Activated T-cell treated with anti-CD3 and anti-CD28 coated beads, Interleukin-2, amount 50 U/mL, for 72 hours (primary cell): ENCODE measurements at places on chromosomes 11 and 22. TPM values are rescaled to one million over a fixed set of nuclear protein-coding genes. Genes with fewer than 3 reads are reported as not detected.

KBTBD4 gene
- 17.2 TPM for total RNA-seq

DNA sequence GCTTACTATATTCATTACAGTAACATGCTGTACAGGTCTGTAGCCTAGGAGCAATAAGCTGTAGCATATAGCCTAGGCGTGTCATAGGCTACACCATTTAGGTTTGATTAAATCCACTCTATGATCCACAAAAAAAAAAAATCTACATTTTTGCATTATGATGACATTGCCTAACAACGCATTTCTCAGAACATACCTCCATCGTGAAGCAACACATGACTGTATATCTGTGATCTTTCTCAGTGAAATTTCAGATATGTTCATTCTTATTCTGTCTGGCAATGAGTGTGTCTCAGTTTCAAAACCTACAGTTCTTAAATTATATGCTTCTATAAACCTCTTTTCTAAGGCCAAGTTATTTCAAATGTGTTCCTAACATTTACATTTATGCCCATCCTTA, 140.3 kb downstream of the CADM1 start:
- no peak overlapping the region for H3K4me3 ChIP-seq
- no peaks in the 10 kb centered on the region for H3K27me3 ChIP-seq
- no peaks in the 10 kb centered on the region for H3K36me3 ChIP-seq
- no peaks in the 10 kb centered on the region for H3K4me1 ChIP-seq

GRCh38 chr11:72940417-72940816, 126.2 kb downstream of the ATG16L2 start:
- H3K36me3 ChIP-seq, result no peaks in the 10 kb centered on the region
- H3K27ac ChIP-seq, result no peak overlapping the region
- H3K4me1 ChIP-seq, result no peaks in the 10 kb centered on the region
- H3K27me3 ChIP-seq, result no peaks in the 10 kb centered on the region

GRCh38 chr22:41417622-41418390, 28.8 kb downstream of the TOB2 start:
- no peak overlapping the region for H3K4me3 ChIP-seq
- no peaks in the 10 kb centered on the region for H3K27me3 ChIP-seq
- DNase-seq, result no peak
- peaks cover 2% of the 10 kb centered on the region for H3K36me3 ChIP-seq
- H3K27ac ChIP-seq, result no peak overlapping the region

OR8A1 gene
- not detected for total RNA-seq

TMEM121B gene
- total RNA-seq, result 0.07 TPM

DNA sequence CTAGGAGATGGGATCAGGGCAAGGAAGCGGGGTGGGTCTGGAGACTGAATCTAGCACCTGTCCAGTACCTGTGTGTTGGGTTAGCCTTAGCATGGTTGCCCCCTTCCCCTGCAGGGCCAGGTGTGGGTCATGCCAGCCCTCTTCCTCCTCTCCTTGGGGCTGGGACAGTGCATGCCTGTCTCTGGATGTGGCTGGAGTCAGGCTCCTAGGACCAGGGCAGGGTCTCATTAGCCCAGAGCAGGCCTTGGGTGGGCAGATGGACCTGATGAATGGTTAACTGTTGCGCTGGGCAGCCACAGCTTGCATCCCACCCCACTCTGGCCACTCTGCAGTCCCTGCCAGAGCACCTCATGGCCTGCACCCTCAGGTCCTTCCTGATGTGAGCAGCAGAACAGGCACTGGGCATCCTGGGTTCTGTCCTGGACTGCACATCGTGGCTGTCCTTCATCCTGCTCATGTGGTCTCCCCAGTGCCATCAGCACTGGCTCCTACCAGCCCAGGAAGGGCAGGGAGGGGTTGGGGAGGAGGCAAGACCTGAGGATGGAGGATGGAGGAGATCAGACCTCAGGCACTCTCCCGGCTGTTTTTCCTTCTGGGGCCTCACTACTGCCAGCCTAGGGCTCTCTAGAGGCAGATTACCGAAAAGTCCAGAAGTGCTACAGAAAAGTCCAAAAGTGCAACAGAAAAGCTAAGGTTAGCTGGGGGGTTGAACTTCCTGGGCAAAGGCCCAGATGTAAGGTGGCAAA, 12.8 kb upstream of the CHRM1 start:
- peaks cover 6% of the 10 kb centered on the region for H3K36me3 ChIP-seq
- H3K27me3 ChIP-seq, result peaks cover 31% of the 10 kb centered on the region
- no peak overlapping the region for H3K27ac ChIP-seq
- no peaks in the 10 kb centered on the region for H3K4me1 ChIP-seq
- DNase-seq, result no peak
- H3K4me3 ChIP-seq, result no peak overlapping the region

- H3K4me1 ChIP-seq, result peaks cover 36% of the 10 kb centered on the region
- no peaks in the 10 kb centered on the region for H3K27me3 ChIP-seq
- DNase-seq, result no peak
- H3K36me3 ChIP-seq, result peaks cover 2% of the 10 kb centered on the region
- H3K27ac ChIP-seq, result peak overlapping the region; percentile 98
Observed at GRCh38 chr22:46672731-46673130, 52.5 kb downstream of the GRAMD4 start.

GRCh38 chr11:13207665-13208594, 69.7 kb upstream of the BMAL1 start:
- H3K4me1 ChIP-seq, result peaks cover 41% of the 10 kb centered on the region
- no peaks in the 10 kb centered on the region for H3K36me3 ChIP-seq
- peak; percentile 38 for DNase-seq
- H3K27me3 ChIP-seq, result peaks cover 13% of the 10 kb centered on the region
- H3K27ac ChIP-seq, result peak overlapping the region; percentile 86

GRCh38 chr11:114034956-114035355, 24.6 kb upstream of the ZBTB16 start:
- H3K36me3 ChIP-seq, result no peaks in the 10 kb centered on the region
- H3K27me3 ChIP-seq, result no peaks in the 10 kb centered on the region
- H3K27ac ChIP-seq, result no peak overlapping the region
- H3K4me1 ChIP-seq, result no peaks in the 10 kb centered on the region
- DNase-seq, result no peak

DNA sequence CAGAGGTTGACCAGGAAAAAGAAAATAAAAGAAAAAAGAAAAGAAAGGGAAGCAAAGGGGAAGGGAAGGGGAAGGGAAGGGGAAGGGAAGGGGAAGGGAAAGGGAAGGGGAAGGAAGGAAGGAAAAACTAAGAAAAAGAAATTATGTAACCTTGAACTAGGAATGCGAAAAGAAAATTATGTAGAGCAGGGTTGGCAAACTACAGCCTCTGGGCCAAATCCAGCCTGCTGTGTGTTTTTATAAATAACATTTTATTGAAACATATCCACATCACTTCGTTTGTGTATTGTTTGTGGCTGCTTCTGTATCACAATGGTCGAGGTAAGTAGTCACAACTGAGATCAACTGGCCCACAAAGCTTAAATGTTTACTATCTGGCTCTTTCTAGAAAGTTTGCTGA, 56.7 kb downstream of the CLPB start:
- peaks cover 2% of the 10 kb centered on the region for H3K36me3 ChIP-seq
- no peaks in the 10 kb centered on the region for H3K27me3 ChIP-seq
- H3K4me1 ChIP-seq, result no peaks in the 10 kb centered on the region

DNA sequence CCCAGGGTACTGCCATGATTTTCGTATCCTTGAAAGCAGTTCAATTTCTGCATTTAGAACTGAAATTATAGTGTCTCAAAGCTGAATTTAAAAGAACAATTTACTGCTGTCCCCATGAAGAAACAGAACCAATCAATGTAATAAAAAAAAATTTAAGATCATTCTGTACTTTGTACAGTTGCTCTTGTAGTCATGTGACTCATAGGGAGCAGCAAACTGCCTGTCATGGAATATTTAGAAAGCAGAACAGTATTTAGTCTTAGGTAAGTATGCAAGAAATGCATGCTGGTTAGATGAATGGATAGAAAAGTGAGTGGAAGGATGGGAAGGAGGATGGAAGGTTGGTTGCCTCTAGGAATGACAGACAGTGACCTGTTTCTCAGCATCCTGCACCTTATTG, 450.9 kb downstream of the RAB38 start:
- H3K4me1 ChIP-seq, result no peaks in the 10 kb centered on the region
- no peaks in the 10 kb centered on the region for H3K27me3 ChIP-seq
- no peak for DNase-seq
- no peaks in the 10 kb centered on the region for H3K36me3 ChIP-seq

C11orf86 gene
- not detected for total RNA-seq

- H3K36me3 ChIP-seq, result no peaks in the 10 kb centered on the region
- no peak for DNase-seq
- H3K27ac ChIP-seq, result no peak overlapping the region
Observed at GRCh38 chr22:23503142-23503541, 76.9 kb downstream of the IGLL1 start.

DNA sequence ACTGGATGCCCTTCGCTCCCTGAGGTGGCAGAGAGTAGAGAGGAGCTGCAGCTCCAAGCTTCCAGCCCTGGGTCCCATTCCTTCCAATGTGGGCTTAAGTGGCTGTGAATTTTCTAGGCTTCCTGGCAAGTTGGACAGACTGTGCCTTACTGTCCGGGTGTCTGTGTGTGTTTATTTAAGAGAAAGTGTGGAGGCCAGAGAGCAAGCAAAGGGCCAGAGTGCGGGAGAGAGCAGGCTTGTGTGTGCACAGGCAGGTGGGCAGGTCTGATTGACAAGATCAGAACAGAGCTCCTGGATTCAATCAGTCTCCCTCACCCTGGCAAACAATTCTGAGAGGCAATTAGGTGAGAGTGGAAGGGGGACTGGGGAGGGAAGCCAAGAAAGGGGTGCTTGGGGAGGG, 347.0 kb downstream of the CADM1 start:
- peaks cover 3% of the 10 kb centered on the region for H3K36me3 ChIP-seq
- DNase-seq, result no peak
- no peak overlapping the region for H3K4me3 ChIP-seq
- no peak overlapping the region for H3K27ac ChIP-seq
- H3K27me3 ChIP-seq, result peaks cover 6% of the 10 kb centered on the region

DNA sequence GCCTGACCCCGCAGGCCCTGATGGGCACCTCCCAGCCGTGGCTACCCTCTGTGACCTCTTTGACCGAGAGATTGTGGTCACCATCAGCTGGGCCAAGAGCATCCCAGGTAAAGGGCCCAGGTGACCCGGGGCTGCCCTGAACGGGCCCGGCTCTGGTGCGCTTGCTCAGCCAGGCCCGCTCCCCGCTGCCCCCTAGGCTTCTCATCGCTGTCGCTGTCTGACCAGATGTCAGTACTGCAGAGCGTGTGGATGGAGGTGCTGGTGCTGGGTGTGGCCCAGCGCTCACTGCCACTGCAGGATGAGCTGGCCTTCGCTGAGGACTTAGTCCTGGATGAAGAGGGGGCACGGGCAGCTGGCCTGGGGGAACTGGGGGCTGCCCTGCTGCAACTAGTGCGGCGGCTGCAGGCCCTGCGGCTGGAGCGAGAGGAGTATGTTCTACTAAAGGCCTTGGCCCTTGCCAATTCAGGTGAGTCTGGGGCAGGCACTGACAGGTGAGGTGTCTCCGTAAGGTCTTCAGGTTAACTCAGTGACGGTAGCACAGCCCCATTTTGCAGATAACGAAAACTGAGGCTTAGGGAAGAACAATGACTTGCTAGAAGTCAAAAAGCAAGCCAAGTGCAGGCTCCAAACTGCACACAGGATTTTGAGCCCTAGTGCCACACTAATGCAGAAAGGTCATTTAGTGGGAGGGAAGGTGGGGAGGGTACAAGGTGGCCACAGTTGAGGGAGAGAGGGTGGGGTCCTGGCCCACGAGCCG, 2.4 kb downstream of the TRMT112 start:
- H3K4me1 ChIP-seq, result peaks cover 54% of the 10 kb centered on the region
- H3K4me3 ChIP-seq, result peak overlapping the region; percentile 11
- no peak overlapping the region for H3K27ac ChIP-seq

CLTCL1 gene
- total RNA-seq, result 0.99 TPM

- H3K4me1 ChIP-seq, result peaks cover 17% of the 10 kb centered on the region
- H3K27me3 ChIP-seq, result no peaks in the 10 kb centered on the region
- no peaks in the 10 kb centered on the region for H3K36me3 ChIP-seq
- peak; percentile 67 for DNase-seq
Observed at GRCh38 chr11:17343907-17344306, 7.7 kb upstream of the NCR3LG1 start.

GRCh38 chr11:117950993-117951961, 22.1 kb upstream of the TMPRSS13 start:
- H3K36me3 ChIP-seq, result peaks cover 3% of the 10 kb centered on the region
- H3K27me3 ChIP-seq, result no peaks in the 10 kb centered on the region
- H3K4me3 ChIP-seq, result peak overlapping the region; percentile 91
- DNase-seq, result peak; percentile 38
- H3K27ac ChIP-seq, result peak overlapping the region; percentile 68

- no peak overlapping the region for H3K4me3 ChIP-seq
- no peak for DNase-seq
- no peaks in the 10 kb centered on the region for H3K27me3 ChIP-seq
Observed at GRCh38 chr22:27839057-27839660, 37.6 kb upstream of the MN1 start.

DNA sequence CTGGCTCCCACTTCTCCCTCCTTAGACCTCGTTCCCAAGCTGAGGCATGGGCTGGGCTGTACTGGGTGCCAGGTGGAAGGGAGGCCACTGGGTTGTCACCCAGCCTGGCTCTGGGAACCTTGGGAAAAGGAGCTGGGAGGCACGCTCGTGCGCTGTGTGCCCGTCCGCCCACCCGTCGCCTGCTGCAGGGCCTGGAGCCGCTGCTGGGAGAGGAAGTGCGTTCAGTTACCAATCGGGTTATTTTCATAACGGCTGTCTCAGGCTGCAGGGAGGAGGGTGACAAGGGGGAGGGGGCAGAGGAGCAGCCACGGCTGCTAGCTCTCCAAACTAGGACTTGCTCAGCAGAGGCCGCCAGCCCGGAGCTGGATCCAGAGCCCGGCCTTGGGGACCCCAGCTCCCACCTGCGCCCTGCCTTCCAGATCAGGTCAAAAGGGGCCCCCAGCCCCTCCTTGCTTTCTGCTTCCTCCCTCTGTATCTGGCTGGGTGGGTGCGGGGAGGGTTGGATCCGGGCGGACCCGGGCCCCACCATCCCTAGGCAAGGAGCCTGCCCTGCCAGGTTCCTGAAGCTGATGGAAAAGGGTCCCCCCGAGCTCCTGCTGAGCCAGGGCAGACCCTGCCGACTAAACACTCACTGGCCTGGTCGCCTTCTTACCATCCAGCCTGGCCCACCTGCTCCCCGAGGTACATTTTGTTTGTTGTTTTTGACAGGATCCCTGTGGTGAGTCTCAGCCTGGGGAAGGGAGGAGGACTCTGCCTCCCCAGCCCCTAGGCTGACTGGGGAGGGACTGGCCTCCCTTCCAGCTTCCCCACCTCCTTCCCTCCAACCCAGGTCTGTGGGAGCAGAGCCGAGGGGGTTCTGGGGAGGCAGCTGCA, 14.3 kb downstream of the DGKZ start:
- peak overlapping the region; percentile 97 for H3K27ac ChIP-seq
- H3K4me1 ChIP-seq, result peaks cover 39% of the 10 kb centered on the region
- no peaks in the 10 kb centered on the region for H3K36me3 ChIP-seq

CRACR2B gene
- total RNA-seq, result 13.3 TPM

NAV2 gene
- 1.8 TPM for total RNA-seq

DNA sequence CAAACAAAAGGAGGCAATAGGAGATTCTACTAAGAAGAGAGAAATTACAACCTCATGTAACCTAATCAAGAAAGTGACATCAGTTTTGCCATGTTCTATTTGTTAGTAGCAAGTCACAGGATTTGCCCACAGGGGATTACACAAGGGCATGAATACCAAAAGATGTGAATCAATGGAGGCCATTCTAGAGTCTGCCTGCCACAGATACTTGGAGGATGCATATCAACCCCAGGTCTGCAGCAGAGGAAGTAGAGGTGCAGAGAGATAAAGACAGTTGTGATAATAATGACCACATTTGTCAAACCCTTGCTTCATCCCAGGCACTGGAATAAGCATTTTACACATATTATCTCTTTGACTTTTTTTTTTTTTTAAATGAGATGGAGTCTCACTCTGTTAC, 2.4 kb upstream of the ASCC2 start:
- no peak for DNase-seq
- H3K4me3 ChIP-seq, result no peak overlapping the region
- H3K4me1 ChIP-seq, result peaks cover 43% of the 10 kb centered on the region
- no peak overlapping the region for H3K27ac ChIP-seq

HSPA8 gene
- total RNA-seq, result 1,228 TPM
